Kidney (tissue), 22 donors: ENCODE measurements at places on chromosomes 7 and 10.

GRCh38 chr10:6755781-6756460 lies 175.8 kb upstream of the PRKCQ start:
- no peak for DNase-seq

DNA sequence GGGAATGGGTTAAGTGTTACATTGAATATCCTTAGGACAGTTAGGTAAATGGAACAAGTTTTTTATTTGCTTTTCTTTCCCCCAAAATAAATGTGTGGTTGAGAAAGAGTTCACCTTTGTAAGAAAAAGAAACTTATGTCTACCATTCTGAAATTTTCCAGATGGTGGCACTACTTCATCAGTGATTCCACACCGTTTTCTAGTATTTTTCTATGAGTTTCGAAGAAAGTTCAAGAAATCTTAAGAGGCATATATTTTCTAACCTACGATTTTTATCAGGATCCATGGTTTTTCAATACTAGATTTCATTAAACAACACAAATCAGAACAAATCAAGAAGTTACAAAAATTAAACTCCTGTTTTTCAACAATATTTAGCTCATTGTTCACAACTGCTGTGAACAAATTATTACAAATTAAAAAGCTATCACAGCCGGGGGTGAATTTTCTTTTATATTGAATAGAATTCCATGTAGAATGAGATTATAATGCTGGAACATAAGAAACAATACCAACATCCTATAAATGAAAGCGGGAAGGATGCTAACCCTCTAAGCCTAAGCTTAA lies 163.1 kb upstream of the NPVF start:
- DNase-seq = no peak

GRCh38 chr10:72802763-72803505 lies 90.6 kb upstream of the OIT3 start:
- DNase-seq = no peak

DNA sequence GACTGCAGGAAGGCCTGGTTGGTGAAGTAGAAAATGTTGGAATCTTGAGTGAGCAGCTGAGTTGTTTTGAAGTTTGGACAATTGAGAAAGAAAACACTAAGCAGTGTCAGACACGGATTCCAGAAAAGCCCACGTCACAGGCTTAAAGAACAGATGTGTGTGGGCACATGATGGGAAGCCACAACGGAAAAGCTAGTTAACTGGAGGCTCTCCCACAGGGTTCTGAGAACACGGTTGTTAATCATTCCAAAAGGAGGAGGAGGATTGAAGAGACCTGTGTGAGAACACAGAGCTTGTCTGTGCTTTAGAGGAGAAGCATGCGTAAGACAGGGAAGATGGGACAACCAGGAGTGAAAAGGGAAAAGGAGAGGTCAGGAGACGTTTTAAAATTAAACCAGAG lies 42.6 kb downstream of the SHH start:
- DNase-seq = no peak

- no peak for DNase-seq
These were observed 186.2 kb upstream of the SVIL start for GRCh38 chr10:29820890-29821461.

DNA sequence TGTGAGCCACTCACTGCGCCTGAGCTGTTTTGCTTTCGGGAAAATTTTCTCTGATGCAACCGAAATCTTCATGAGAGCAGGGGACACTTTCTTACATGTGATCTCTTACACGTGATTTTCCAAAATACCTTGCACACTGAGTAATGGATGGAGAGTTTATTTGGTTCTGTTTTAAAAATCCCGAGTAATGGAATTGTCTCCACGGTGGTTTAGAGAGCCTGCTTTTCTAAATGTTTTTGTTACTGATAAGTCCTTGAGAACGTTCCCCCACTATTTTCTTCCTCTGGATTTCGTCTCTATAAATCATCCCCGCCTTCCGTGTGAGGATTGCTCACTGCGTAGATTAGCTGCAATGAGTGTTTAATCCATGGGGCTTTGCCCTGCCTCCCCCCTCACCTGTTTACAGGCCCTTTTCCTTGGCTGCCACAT lies 25.7 kb downstream of the CAMK1D start:
- DNase-seq = no peak

- no peak for DNase-seq
These were observed 126.4 kb downstream of the DNAJB6 start for GRCh38 chr7:157463245-157463644.

GRCh38 chr10:22723343-22723779 lies 9.0 kb upstream of the PIP4K2A start:
- no peak for DNase-seq

- DNase-seq = no peak
These were observed 85.5 kb downstream of the WDR37 start for GRCh38 chr10:1141701-1142100.

DNA sequence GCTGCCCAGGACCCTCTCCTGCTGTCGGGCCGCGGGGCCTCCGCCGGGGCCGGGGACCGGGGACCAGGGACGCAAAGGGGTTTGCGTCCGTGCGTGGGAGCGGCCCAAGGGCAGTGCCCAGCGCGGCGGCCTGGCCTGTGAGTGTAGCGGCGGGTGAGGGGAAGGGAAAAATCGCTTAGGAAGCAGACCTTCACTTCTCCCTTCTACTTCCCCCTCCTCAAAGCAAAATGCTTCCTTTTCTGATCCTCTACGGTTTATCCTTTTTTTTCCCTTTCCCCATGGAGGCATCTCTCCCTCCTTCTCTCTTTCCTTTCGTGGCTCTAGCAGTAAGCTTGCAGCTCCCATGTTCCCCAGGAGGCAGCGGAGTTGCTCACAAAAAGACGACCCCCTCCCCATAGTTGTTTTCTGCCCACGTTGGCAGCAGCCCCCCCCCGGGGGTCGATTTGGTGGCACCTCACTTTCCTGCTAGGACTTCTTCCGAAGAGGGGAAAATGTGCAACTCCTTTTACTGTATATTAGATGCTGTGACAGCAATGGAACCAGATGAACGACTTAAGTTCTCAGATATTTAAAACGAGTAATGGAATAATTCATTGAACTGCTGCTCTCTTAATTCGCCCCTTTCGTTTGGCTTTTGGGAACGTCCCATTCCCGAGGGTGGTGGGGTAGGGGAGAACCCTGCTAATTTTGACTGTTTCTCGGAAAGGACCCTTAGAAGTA lies 724 bp downstream of the CAPZA2 start:
- peak; percentile 79 for DNase-seq

DNA sequence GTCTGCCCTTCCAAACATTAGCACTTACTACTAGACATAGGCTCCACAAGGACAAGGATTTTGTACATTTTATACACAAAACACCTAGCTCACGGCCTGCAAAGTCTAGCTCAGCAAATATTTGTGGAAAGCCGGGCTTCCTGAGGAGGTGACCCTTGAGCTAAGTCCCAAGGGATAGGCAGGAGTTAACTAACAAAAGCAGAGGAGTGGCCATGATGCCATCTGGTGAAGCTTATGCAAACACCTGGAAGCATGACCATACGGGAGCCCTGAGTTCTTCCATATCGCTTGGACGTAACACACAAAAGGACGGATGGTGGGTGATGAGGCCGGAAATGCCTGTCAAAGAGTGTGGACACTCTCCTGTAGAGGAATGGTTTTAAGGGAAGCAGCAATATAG lies 25.9 kb upstream of the YAE1 start:
- no peak for DNase-seq

GRCh38 chr10:22252224-22252800 lies 34.5 kb upstream of the EBLN1 start:
- DNase-seq = peak; percentile 69

DNA sequence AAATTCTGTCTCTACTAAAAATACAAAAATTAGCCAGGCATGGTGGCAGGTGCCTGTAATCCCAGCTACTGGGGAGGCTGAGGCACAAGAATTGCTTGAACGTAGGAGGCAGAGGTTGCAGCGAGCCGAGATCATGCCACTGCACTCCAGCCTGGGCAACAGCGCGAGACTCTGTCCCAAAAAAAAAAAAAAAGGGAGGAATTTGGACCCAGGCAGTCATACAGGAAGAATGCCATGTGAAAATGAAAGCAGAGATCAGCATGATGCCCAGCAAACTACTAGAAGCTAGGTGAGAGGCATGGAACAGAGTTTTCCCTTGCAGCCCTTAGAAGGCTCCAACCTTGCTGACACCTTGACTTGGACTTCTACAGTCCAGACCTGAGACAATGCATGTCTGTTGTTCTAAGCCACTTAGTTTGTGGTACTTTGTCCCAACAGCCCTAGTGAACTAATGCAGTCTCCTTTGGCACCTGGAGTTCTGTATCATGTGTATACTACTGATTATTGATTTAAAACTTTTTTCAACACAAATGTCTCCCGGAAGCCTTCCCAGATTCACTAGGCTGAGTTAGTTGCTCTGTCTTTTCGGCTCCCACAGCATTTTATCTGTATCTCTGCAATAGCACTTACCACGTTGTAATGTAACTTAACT lies 10.2 kb upstream of the BAG3 start:
- no peak for DNase-seq

- DNase-seq = peak; percentile 85
These were observed 2.6 kb upstream of the PCBD1 start for GRCh38 chr10:70890917-70891431.

GRCh38 chr7:156732091-156732625 lies 91.6 kb downstream of the RNF32 start:
- no peak for DNase-seq

DNA sequence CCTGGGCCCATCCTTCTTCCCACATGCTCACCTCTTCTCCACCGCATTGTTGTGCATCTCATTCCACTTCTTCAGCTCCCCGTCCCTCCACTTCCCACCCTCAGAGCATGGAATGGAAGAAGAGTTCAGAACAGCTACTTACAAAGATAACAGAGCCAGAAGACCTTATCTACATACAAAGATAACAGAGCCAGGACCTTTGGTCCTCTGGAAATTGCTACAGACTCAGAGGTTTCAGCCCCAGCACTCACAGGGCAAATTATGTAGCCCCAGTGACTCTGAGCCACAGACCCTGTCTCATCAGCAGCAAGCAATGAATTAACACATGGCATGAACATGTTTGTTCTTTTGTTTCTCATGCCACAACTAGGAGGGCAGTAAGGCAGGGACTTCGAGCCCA lies 28.7 kb upstream of the SLC29A3 start:
- no peak for DNase-seq

DNA sequence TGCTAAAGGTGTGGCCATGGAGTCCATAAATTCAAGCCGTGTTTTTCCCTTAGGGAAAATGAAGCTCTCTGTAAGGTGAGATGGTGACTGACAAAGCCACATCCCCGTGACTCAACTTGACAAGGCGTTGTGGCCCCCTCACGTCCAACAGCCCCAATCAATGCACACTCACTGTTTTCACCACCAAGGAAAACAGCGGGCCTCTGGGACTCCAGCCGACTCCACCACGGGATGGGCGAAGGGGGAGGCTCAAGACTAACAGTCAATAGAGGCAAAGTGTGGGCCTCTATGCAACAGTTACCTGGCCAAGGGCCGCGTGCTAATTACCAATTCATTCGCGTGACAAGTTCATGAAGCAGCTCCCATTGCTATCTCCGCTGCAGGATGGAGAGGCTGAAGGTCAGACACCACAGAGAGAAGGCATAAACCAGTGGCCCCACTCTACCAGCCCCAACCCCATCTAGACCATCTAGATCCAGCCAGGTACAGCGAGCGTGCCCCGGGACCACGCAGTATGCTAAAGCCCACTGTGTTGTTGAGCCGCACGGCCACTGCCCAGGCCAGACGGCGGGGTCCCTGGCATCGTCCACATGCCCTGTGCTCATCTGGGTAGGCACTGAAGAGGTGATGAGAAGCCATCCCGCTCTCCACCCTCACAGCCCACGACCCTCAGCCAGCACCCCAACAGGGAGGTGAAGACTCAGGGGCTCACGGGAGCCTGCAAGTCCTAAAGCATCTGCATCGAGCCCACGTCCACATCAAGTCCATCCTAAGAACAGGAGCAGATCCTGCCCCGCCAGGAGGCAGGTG lies 76.1 kb downstream of the PROSER2 start:
- DNase-seq = no peak
